ENCODE measurements at places on chromosomes 12 and 14.

GRCh38 chr14:102057480-102058114 is 29.2 kb downstream of the HSP90AA1 start:
- DNase-seq = no peak

GRCh38 chr12:1993871-1994371 is 10.3 kb downstream of the DCP1B start:
- no peak for DNase-seq

- no peak for DNase-seq
Observed at GRCh38 chr14:91036741-91037469, 23.5 kb downstream of the RPS6KA5 start.

GRCh38 chr14:54829486-54830224 is 73.0 kb downstream of the GCH1 start:
- DNase-seq = no peak

GRCh38 chr14:41905394-41905964 is 298.8 kb downstream of the LRFN5 start:
- DNase-seq = no peak

DNA sequence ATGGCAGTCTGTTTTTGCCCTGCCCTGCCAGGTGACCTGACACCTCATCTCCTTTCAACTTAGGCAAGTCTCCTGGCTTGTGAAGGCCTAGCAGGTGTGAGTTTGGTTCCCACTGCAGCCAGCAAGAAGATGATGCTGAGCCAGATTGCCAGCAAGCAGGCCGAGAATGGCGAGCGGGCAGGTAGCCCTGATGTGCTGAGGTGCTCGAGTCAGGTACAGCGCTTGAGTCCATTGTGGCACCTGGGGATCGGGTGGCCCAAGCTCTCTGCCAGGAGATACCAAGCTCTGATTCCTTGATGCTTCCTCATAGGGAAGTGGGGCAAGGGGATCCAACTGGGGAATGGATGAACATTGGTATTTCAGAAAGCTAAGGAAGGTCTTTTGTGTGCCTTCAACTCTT is 4.1 kb upstream of the CSAD start:
- no peak for DNase-seq

DNA sequence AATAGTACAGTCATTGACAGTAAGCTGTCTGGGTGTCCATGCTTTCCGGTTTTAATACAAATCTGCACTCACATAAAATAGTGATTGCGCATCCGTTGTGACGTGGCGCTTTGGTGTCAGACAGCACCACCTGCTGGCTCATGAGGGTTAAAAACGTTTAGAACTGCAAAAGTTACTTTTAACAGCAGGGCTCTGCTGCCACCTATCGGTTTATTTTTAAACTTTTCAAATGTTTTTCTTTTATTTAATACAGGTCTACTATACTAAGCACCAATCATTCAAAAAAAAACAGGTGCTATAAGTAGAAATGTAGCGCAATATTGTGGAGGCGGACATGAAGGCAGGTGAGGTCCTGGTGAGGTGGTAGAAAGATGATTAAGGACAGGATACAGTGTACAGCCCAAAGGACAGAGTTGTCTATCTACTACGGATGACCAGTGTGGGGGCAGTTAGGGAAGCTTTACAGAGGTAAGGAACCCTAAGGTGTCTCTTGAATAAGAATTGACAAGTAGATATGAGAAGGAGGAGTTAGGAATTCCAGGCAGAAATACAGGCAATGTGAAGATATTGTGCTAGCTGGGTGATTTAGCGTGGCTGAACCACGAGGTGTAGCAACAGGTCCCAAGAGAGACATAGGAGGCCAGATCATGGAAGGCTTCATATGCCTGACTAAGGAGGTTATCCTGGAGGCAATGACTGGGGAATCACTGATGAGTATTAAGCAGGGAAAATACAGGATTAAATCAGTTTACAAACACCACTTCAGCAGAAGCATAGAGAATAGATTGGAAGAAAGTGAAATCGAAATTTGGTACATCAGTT is 91.5 kb upstream of the PRB2 start:
- peak; percentile 75 for DNase-seq

DNA sequence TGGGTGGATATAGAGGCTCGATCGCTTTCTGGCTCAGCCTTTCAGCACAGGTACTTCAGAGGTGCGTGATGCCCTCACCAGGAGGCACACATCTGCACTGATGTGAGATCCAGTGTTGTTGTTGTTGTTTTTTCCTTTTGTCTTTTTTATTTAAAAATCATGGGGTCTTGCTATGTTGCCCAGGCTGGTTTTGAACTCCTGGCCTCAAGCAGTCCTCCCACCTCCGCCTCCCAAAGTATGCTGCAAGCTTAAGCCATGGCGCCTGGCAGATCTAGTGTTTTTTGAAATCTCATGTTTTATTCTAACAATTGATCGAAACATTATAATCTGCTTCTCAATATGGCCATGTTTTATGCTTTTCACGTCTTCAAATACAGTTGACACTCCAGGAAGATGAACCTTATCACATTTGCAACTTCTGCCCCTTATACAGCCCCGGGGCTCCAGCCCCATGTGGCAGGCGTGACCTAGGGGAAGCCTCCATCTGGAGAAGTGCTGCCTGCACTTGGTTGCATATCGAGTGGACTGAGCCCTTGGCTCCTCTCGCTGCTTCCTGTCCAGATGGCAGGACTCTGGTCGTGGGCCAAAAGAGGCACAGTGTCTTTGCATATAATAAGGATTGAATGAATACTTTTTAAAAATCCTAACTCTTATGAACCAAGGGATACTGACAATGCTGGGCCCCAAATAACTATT is 71.7 kb downstream of the TRAF3 start:
- DNase-seq = peak; percentile 58

DNA sequence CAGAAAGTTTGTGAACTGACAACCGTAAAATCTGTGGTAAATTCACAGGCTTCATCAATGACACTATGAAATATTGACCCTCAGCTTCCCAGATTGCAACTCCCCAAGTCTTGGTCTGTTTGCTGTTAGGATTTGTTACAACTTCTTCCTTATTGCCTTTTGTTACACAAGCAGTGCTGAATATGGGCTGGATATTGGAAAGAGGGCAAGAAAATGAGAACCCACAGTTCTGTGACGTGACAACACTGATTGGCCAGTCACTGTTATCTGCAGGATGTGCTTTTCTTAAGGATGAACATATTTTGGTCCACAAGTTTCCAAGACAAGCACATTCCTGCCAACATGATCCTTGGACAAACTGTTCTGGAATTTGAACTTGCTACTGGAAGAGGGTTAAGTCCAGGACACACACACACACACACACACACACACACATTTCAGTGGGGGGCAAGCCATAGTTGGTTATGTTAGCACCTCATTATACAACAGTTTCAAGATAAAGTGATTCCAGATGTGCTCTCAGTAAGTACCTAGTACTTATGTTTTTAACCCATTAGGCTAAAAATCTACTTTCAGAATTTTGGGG is 16.6 kb upstream of the SLC38A2 start:
- DNase-seq = no peak

- no peak for DNase-seq
Observed at GRCh38 chr14:105601360-105602242, 75.2 kb downstream of the TMEM121 start.

GRCh38 chr12:132719141-132719953 is 8.7 kb downstream of the PGAM5 start:
- DNase-seq = no peak

DNA sequence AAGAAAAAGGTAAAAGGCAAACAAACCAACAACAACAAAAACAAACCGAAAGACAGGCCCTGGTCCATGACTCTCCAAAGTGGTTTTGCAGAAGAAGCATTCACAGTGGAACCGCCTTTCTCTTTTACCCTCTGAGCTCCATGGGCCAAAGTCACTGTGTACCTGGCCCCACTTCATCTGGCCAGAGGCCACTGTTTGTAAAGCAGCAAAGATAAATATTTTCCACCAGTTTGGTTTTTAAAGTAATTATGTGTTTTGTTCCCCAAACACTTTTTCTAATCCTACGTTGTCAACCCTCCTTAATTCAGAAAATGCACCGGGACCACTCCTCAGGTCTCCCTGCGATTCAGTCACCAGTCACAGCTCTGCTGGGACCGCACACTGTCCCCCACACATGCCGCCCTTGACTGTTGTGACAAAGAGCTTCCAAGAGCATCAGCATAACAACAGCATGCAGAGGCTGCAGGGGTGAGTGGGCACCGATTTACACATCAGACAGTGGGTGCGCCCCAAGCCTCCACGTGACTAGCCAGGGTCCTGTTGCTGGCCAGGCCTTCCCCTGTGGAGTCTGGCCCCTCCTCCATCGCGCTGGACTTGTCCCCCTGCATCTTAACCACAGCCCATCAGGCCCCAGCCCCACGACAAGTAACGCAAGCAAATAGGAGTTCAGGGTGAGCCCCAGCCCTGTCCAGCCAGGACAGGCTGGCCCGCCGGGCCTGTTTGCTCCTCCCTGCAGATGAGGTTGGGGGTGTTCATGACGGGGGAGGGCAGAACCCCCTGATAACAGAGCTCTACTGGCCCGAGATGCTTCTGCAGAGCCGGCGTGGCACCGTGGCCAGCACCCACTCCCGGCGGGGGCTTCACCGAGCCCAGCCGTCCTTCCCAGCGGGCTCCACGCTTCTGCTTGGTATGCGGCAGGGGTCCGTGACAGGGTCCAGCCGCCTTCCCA is 65.2 kb upstream of the DIO3 start:
- no peak for DNase-seq

DNA sequence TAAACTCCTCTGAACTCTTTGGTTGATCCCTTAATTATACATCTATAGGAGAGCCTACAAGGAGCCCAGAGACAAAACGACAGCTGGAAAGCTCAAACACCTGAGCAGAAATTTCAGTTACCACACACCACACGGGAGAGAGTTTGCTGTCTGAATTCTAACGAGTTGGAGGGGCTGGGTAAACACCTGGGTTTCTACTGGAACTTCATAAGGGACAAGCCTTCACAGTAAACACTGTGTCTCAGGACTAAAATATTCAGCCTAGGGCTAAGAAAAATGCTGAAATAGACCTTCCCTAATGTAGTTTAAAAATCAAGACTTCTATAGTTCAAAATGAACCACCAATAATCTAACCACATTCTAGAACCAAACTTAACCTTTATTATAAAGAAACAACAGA is 9.6 kb upstream of the ANO2 start:
- DNase-seq = no peak

Measured in NCI-H1092 (cell line).